GM23338 (cell line): ENCODE measurements at places on chromosomes 12 and 14.

- DNase-seq = no peak
Measured at GRCh38 chr14:50053935-50054334, 62.4 kb downstream of the VCPKMT start.

DNA sequence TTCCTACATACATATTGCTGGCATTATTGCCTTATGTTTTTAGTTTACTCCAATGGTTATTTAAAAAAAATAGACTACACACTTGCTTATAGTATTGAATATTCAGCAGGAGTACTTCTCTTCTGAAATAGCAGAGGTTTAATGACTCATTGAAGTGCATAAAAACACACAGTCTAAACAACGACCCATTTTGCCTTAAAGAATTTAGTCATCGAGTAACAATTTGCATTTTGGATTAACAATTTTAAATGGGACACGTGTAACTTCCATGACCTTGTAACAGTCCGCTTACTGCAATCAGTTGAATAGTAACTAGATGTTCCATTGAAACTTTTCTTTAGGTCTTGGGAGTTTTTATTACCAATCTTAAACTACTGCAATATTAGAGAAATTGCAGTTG lies 9.0 kb downstream of the TRHDE start:
- no peak for DNase-seq

GRCh38 chr14:86826661-86827060 lies 1166.3 kb downstream of the GALC start:
- DNase-seq = no peak

GRCh38 chr14:66944872-66945271 lies 244.4 kb upstream of the GARIN2 start:
- peak; percentile 73 for DNase-seq

DNA sequence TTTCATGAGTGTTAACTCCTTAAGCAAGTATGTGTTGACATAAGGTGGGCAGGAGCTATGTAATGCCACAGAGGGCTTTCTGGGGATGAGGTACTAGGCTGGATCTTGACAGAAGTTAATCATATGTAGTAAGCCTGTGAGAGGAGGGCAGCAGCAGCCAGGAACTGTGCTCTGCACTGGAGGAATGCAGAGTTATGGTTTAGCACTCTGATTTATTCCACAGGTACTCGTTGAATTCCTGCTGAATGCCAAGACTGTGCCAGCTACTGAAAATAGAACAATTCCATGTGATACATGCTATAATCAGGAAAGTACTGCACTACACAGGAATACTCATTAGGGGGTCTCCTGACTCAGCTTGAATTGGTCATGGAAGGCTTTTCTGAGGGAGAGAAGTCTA lies 58.7 kb downstream of the SUSD6 start:
- no peak for DNase-seq

- DNase-seq = no peak
Measured at GRCh38 chr12:104281636-104282035, 21.9 kb upstream of the EID3 start.

GRCh38 chr14:23321572-23322547 lies 603 bp downstream of the PABPN1 start:
- DNase-seq = peak; percentile 58

DNA sequence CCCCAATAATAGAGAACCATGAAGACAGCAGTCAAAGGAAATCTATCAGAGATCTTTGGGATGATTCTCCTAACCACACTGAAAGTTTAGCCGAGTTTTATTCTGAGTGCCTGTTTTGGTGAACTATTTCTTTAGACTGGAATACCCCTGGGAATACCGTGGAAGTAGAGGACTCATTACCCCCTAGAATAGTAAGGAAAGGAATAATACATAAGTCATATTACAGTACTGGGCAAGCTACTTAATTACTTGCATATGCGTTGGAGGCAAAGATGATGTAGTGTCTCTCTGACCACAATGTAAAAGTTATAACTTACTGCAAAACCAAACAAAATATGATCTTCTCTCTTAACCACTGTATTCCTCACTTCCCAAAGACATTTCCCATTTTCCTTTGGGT lies 25.5 kb downstream of the ZC2HC1C start:
- DNase-seq = no peak

DNA sequence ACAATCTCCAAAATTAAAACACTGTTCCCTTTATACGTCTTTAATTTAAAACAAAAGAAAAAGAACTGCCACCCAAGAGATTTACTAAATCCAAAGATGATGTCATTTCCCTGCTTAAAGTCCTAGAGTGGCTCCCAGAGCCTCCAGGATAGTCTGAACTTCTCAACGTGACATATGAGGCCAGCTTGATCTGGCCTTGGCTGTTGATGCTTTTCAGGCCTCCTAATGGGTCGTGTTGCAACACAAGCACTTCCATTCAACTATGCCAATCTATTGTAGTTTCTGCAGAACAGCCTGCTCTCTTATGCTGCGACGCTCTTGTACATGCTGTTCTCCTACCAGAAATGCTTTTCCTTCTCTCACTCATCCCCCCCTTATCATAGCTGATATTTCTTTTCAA lies 35.7 kb downstream of the LGR5 start:
- DNase-seq = no peak

- no peak for DNase-seq
Measured at GRCh38 chr12:1377117-1377516, 217.3 kb downstream of the FBXL14 start.

GRCh38 chr14:74980398-74980730 lies 22.4 kb upstream of the EIF2B2 start:
- no peak for DNase-seq

- DNase-seq = peak; percentile 70
Measured at GRCh38 chr14:52015411-52016030, 26.2 kb downstream of the RTRAF start.

- no peak for DNase-seq
Measured at GRCh38 chr14:100842799-100843198, 16.9 kb downstream of the MEG3 start.

DNA sequence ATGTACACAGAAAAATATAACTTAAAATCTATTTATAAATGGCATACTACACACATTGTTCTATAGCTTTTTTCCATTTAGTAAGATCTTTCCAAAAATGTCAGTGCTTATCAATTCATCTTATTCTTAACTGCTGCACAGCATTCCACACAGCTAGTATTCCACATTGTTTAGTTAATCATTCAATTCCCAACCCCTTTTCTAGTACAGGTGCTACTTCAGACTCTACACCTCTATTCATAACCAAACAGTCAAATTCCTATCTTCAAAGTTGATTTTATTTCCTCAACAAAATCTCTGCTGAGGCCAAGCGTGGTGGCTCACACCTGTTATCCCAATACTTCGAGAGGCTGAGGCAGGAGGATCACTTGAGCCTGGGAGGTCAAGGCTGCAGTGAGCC lies 12.3 kb upstream of the NEK9 start:
- no peak for DNase-seq
